Amniotic epithelial cell (primary cell): ENCODE measurements at places on chromosomes 11 and 22.

- peak; percentile 65 for DNase-seq
Observed at GRCh38 chr22:50531962-50532674, 2.3 kb upstream of the TYMP start.

- peak; percentile 38 for DNase-seq
Observed at GRCh38 chr11:130145975-130146776, 13.4 kb upstream of the ST14 start.

DNA sequence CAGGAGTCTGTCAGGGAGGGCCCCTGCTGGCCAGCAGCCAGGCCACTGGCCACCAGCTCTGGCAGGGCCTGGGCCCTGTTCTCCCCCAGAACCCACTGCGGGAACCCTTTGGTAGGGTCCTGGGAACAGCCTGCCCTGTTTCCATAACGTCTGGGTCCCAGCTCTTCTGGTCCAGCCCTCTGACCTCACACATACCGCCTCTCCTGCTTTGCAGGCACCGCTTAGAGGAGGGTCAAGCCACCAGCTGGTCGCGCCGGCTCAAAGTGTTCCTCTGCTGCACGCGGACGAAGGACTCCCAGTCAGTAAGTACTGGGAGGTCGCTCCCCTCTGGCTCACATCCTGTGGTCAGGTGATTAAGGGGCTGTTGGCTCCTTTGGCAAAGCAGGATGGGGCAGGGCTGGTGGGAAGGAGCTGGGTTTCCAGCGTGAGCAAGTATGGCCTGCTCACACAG is 26.6 kb upstream of the MYRF start:
- DNase-seq: peak; percentile 52

- DNase-seq: no peak
Observed at GRCh38 chr11:95255251-95256145, 24.5 kb upstream of the SESN3 start.

- DNase-seq: peak; percentile 29
Observed at GRCh38 chr11:898540-899190, 11.9 kb downstream of the CHID1 start.

DNA sequence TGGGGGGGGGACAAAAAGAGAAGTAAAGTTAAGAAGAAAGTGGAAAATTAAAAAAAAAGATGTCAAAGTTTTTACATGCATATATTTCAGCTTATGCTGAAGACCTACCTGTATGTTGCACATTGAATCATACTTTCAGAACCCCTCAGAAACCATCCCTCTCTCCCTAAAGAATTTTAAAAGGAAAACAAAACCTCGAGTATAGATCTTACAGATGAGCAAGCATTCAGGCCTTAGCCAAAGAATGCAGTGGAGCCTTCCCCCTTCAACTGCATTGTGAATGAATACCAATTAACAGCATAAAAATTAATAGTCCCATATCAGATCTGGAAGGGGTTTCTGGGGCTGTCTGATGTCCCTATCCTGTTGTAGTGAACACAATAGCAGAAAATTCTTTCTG is 16.3 kb downstream of the KDELR3 start:
- no peak for DNase-seq

GRCh38 chr11:79335681-79336080 is 105.1 kb downstream of the TENM4 start:
- DNase-seq: peak; percentile 61

DNA sequence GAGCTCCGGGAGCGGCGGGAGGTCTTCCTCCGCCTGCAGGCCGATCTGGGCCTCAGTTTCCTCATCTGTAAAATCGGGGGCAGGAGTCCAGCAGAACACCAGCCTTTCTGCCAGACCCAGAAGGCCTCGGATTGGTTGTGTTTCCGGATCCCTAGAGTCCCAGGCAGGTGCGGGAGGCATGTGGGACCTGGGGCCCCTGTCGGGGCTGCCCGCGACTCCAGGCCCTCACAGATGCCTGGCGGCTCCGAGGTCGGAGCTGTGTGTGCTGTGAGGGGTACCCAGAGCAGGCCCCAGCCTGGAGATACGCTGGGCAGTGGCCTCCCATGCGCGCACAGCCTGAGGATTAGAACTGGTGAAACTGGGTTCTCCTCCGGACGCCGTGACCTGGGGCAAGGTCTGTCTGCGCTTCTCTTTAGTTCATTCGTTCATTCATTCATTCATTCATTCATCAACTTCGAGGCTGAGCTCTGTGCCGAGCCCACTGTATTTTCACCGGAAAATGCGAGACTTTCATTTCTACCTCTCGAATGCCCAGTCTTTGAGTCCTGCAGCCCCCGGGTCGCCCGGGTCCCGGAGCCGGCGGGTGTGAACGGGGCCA is 24.6 kb downstream of the FLRT1 start:
- DNase-seq: no peak

- DNase-seq: peak; percentile 57
Observed at GRCh38 chr11:66701432-66702240, 23.9 kb upstream of the RBM4B start.

- DNase-seq: no peak
Observed at GRCh38 chr11:47468598-47469214, 19.8 kb upstream of the RAPSN start.

GRCh38 chr11:1870721-1871466 is 18.0 kb downstream of the LSP1 start:
- DNase-seq: no peak
